ENCODE measurements at places on chromosomes 6 and 20. TPM values are rescaled to one million over a fixed set of nuclear protein-coding genes. Genes with fewer than 3 reads are reported as not detected.

Gene F13A1
- total RNA-seq: not detected

Gene FAM217A
- total RNA-seq: not detected

Gene OR2H2
- not detected for total RNA-seq

Gene KIF25
- 2.0 TPM for total RNA-seq

Gene SYS1
- total RNA-seq: 29.9 TPM

Gene WASF1
- 6.5 TPM for total RNA-seq

Gene BPIFA1
- not detected for total RNA-seq

Gene CLIC1
- total RNA-seq: 1,283 TPM

Gene SLC17A1
- not detected for total RNA-seq

Gene LTA
- not detected for total RNA-seq

Gene RAB32
- 132 TPM for total RNA-seq

Gene TCP11
- 0.19 TPM for total RNA-seq

Gene CEP85L
- total RNA-seq: 18.3 TPM

Gene GNAS
- 244 TPM for total RNA-seq

Gene BMP6
- total RNA-seq: 22.0 TPM

Gene EPHA7
- 1.3 TPM for total RNA-seq

Gene IP6K3
- total RNA-seq: under 0.01 TPM

Gene UBE2C
- total RNA-seq: 7.9 TPM

Gene C20orf144
- total RNA-seq: 0.28 TPM

Gene TRERF1
- 2.9 TPM for total RNA-seq

Gene SCRT2
- not detected for total RNA-seq
